Common myeloid progenitor, CD34-positive (primary cell): ENCODE measurements at places on chromosomes 13 and 19.

DNA sequence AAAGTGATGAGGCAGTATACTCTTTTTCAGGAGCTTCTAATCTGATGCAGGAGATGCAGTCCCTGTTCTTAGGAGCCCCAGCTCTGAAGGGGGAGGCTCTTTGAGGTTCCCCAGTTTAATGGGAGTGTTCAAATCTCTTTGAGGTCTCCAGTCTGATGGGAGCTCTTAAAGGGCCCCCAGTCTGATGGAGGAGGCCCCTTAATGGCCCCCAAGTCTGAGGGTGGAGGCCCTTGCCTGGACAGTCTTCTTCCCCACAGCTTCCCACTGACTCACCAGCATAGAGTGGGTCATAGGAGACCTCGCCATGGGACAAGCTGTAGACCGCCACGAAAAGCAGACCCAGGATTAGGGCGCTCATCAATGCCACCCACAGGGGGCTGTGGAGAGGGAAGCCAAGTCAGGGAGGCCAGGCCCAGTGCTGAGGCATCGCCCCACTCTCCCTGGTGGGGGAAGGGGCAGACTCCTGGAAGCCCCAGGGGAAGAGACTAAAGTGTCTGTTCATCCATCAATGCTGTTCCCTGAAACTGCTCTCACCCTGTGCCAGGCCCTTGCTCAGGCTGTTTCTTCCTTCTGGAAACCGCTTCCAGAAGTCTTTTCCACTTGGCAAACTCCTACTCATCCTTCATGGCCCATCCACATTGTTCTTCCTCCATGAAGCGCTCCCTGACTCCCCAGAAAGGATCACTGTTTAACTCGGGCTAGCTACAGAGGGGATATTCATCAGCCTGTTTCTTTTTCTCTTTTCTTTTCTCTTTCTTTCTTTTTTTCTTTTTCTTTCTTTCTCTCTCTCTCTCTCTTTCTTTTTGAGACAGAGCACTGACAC, 2.1 kb downstream of the TM6SF2 start:
- no peak for DNase-seq
- H3K27ac ChIP-seq = no peak overlapping the region
- peaks cover 58% of the 10 kb centered on the region for H3K27me3 ChIP-seq

GRCh38 chr19:10260141-10260584, 8.1 kb downstream of the MRPL4 start:
- H3K4me1 ChIP-seq = peaks cover 3% of the 10 kb centered on the region
- no peak overlapping the region for H3K4me3 ChIP-seq
- H3K36me3 ChIP-seq = no peaks in the 10 kb centered on the region
- no peaks in the 10 kb centered on the region for H3K27me3 ChIP-seq

DNA sequence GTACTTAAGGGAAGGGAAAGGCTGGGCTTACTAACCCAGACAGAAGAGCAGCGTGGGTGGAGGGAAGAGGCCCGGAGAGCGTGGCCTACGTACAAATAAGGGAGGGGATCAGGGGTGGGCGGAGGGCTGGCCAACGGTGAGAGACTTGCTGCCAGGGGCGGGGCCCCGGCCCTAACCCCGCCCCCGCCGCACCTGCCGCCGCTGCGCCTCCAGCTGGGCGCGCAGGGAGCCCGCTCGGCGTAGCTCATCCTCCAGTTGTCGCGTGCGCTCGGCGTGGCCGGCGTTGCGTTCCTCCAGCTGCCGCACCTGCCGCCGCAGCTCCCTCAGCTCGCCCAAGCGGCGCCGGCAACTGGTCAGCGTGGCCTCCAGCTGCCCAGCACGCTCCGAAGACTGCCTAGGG, 5.7 kb downstream of the HOOK2 start:
- no peak overlapping the region for H3K4me3 ChIP-seq
- no peak overlapping the region for H3K27ac ChIP-seq
- no peaks in the 10 kb centered on the region for H3K27me3 ChIP-seq
- peaks cover 7% of the 10 kb centered on the region for H3K4me1 ChIP-seq
- H3K36me3 ChIP-seq = no peaks in the 10 kb centered on the region

DNA sequence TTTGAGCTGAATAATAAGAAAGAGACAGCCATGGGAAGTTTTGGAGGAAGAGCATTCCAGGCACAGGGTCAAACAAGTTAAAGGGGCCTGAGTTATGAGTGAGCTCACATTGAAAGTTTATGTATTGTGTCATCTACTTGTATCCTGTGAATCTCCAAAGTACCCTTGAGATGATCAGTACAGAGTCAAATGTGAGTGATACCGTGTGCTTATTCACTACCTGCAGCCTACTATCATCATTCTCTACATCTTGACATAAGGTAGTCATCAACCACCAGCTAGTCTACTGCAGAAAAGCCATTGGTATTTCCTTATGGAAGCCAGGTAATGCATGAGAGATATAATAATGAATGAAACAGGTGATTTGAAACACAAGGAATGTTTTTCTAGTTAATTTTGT, 3.0 kb upstream of the KCTD12 start:
- H3K4me3 ChIP-seq = no peak overlapping the region
- H3K27me3 ChIP-seq = peaks cover 6% of the 10 kb centered on the region
- peaks cover 23% of the 10 kb centered on the region for H3K4me1 ChIP-seq

GRCh38 chr13:85277748-85278147, 521.5 kb downstream of the SLITRK6 start:
- H3K36me3 ChIP-seq = no peaks in the 10 kb centered on the region
- DNase-seq = no peak
- no peaks in the 10 kb centered on the region for H3K27me3 ChIP-seq

DNA sequence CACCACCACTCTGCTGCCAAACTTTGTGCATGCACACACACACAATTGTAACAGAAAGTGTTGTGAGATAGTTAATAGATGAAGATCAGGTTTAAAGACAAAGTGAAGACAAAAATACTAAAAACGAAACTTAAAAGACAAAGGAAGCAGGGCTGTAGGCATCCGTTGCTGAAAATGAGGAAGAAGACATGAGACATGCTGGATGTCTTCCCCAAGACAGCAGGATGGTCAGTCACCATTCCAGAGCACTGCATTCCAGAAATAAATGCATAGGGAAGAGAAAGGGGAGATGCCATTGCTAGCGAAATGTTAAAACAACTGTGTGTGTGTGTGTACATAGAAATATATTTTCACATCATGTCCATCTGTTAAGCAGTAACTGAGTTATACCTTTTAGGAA, 520.1 kb downstream of the SUCLA2 start:
- no peaks in the 10 kb centered on the region for H3K36me3 ChIP-seq
- no peak overlapping the region for H3K27ac ChIP-seq
- peak; percentile 45 for DNase-seq
- H3K27me3 ChIP-seq = no peaks in the 10 kb centered on the region
- no peaks in the 10 kb centered on the region for H3K4me1 ChIP-seq
- no peak overlapping the region for H3K4me3 ChIP-seq

DNA sequence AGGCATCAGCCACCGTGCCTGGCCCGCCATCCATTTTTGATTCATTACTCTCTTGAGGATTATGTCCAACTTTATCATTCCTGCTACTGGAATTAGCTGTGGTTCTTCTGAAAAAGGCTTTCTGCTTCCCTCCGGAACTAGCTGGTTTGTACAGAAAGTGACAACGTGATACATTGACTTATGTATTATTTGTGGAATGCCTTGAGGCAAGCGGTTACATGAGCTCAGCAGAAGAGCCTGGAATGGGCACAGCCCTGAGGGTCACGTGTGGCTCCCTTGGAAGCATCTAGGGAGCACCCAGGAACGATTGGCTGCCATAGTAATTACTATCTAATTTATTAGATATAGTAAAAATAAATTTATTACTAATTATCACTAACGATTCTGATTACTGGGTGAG, 14.4 kb upstream of the RETN start:
- DNase-seq = no peak
- no peaks in the 10 kb centered on the region for H3K27me3 ChIP-seq
- H3K36me3 ChIP-seq = no peaks in the 10 kb centered on the region
- H3K4me1 ChIP-seq = peaks cover 4% of the 10 kb centered on the region
- H3K27ac ChIP-seq = no peak overlapping the region
- H3K4me3 ChIP-seq = no peak overlapping the region

DNA sequence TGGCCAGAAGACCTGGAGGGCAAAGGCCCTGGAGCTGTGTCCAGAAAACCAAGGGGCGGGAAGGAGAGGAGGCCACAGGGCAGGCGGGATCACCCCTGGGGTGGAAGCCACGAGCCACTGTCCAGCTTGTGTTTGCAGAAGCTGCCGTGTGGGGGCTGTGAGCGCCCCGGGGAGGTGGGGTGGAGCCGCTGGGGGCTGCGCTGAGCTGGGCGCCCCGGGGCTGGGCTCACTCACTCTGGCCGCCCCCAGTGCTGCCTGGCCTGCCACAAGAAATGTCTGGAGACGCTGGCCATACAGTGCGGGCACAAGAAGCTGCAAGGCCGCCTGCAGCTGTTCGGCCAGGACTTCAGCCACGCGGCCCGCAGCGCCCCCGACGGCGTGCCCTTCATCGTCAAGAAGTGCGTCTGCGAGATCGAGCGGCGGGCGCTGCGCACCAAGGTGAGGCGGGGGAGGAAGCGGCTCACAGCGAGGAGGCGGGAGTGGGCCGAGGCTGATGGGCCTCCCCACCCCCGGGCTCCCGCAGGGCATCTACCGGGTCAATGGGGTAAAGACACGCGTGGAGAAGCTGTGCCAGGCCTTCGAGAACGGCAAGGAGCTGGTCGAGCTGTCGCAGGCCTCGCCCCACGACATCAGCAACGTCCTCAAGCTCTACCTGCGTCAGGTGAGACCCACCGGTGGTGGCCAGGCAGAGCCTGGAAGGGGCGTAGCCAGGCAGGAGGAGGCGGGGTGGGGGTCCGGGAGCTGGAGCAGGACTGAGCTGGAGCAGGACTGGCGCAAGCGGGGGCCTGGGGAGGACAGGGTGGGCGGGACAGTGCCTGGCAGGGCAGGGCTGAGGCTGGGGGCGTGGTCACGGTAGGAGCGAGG, 13.6 kb downstream of the POLR2E start:
- H3K4me3 ChIP-seq = no peak overlapping the region
- H3K4me1 ChIP-seq = peaks cover 19% of the 10 kb centered on the region
- no peak overlapping the region for H3K27ac ChIP-seq
- peaks cover 52% of the 10 kb centered on the region for H3K36me3 ChIP-seq
- no peaks in the 10 kb centered on the region for H3K27me3 ChIP-seq
- DNase-seq = no peak

GRCh38 chr13:78401873-78402707, 201.3 kb downstream of the POU4F1 start:
- DNase-seq = no peak
- no peak overlapping the region for H3K27ac ChIP-seq
- H3K4me1 ChIP-seq = no peaks in the 10 kb centered on the region
- H3K4me3 ChIP-seq = no peak overlapping the region
- peaks cover 2% of the 10 kb centered on the region for H3K27me3 ChIP-seq

DNA sequence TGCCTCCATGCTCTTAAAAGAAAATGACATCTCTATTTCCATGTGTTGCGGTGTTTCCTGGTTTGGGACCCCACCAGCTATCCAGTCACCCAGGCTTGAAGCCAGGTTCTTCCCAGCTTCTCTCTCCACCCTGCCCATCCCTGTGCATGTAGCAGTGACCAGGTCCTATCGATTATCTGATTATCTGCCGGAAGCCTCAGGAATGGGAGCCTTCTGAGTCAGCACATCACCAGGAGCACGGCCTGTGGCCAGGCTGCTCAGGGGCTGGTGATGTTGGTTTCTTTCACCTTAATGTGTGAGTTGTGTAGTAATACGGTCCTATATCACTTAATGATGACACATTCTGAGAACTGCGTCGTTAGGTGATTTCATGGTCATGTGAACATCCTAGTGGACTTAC, 33.7 kb downstream of the PPP1R37 start:
- H3K27me3 ChIP-seq = no peaks in the 10 kb centered on the region
- H3K36me3 ChIP-seq = peaks cover 9% of the 10 kb centered on the region
- no peak overlapping the region for H3K4me3 ChIP-seq
- no peak overlapping the region for H3K27ac ChIP-seq
- peaks cover 17% of the 10 kb centered on the region for H3K4me1 ChIP-seq

GRCh38 chr13:51605698-51606097, 21.4 kb downstream of the WDFY2 start:
- peaks cover 8% of the 10 kb centered on the region for H3K4me1 ChIP-seq
- H3K27ac ChIP-seq = no peak overlapping the region
- no peaks in the 10 kb centered on the region for H3K27me3 ChIP-seq
- H3K36me3 ChIP-seq = peaks cover 4% of the 10 kb centered on the region

- peak; percentile 91 for DNase-seq
- no peaks in the 10 kb centered on the region for H3K27me3 ChIP-seq
- no peaks in the 10 kb centered on the region for H3K4me1 ChIP-seq
- H3K36me3 ChIP-seq = no peaks in the 10 kb centered on the region
Measured at GRCh38 chr19:2962018-2962670, 15.2 kb upstream of the TLE6 start.

- no peak overlapping the region for H3K27ac ChIP-seq
- peak; percentile 27 for DNase-seq
- H3K4me3 ChIP-seq = no peak overlapping the region
- no peaks in the 10 kb centered on the region for H3K27me3 ChIP-seq
- no peaks in the 10 kb centered on the region for H3K36me3 ChIP-seq
Measured at GRCh38 chr13:40776232-40776631, 5.2 kb upstream of the MRPS31 start.

GRCh38 chr19:2540646-2541454, 64.9 kb downstream of the GADD45B start:
- no peak for DNase-seq
- no peak overlapping the region for H3K27ac ChIP-seq
- peaks cover 32% of the 10 kb centered on the region for H3K4me1 ChIP-seq
